ENCODE measurements at places on chromosomes 6 and 20. TPM values are rescaled to one million over a fixed set of nuclear protein-coding genes. Genes with fewer than 3 reads are reported as not detected.

DNA sequence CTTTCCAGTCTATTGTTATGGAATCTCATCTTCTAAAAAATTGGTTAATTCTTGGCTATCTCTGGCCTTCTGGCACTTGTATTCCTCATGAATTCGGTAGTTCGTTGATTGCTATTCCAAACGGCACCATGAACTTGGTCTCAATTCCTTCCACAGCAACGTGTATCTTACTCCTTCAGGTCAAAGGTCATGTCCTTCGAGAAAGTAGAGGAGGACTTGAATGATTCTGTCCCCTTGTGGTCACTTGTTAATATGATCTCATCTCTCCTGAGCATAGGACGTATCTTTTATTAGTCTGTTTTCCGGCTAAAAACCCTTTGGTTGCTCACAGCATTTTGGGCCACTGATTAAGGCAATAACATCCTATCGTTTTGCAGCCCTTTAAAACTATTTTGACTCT lies 9.4 kb downstream of the TLDC2 start:
- no peak for DNase-seq

GRCh38 chr6:14092838-14093789 lies 24.5 kb upstream of the CD83 start:
- DNase-seq: no peak

DNA sequence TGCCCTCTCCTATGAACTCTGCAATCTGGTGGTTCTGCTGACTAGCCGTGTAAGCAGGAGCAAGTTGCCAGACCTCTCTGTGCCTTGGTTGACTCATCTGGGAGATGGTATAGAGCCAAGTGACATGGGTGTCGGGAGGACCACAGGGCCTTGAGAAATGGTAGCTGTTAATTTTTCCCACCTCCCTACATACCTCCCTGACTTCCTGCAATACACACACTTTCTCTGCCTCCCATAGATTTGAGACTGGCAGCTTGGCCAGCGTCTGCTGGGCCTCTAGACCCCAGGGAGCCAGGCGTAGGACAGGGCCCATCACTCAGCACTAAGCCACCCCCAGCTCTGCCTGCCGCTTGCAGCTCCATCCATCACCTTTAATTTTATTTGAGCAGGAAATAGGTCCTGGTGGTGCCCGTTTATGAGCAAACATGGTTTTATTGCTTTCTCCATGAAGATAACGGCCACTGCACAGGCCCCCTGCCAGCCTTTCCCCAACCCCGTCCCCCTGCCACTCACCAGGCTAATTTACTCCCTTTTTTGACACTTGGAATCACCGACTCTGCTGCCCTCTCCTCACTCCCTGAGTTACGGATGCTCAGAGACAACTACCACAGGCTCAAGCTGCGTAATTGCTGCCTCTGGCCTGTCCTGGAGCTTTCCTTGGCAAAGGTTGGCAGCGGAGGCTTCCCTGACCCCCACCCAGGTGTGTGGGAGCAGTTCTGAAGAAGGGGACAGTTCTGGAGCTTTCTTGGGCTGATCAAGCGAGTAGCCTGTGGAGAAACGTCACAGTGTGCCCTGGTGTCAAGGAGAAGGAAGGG lies 11.1 kb downstream of the GLP1R start:
- DNase-seq: no peak

DNA sequence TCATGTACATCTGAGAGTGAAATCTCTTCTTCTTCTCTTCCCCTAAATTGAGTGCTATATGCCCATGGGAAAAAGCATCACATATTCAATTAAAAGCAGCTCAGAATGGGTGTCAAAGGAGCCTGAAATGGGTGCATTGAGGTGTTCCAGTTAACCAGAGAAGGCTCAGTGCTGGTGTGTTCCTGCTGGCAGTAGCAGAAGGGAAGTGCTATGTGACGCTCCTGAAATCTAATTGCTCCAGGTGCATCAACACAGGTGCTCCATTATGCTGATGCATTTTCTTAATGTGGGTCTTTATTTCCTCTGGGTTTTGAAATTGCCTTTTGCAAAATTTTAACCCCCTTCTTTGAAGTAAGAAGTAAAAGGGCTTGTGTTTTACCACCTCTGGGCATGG lies 17.9 kb downstream of the SLC22A2 start:
- no peak for DNase-seq

- DNase-seq: no peak
Observed at GRCh38 chr6:33589392-33589730, 9.3 kb upstream of the BAK1 start.

The SEC63 gene
- total RNA-seq: 65.3 TPM

The EBF4 gene
- total RNA-seq: 2.0 TPM
